ENCODE measurements at places on chromosomes 2 and 18.

DNA sequence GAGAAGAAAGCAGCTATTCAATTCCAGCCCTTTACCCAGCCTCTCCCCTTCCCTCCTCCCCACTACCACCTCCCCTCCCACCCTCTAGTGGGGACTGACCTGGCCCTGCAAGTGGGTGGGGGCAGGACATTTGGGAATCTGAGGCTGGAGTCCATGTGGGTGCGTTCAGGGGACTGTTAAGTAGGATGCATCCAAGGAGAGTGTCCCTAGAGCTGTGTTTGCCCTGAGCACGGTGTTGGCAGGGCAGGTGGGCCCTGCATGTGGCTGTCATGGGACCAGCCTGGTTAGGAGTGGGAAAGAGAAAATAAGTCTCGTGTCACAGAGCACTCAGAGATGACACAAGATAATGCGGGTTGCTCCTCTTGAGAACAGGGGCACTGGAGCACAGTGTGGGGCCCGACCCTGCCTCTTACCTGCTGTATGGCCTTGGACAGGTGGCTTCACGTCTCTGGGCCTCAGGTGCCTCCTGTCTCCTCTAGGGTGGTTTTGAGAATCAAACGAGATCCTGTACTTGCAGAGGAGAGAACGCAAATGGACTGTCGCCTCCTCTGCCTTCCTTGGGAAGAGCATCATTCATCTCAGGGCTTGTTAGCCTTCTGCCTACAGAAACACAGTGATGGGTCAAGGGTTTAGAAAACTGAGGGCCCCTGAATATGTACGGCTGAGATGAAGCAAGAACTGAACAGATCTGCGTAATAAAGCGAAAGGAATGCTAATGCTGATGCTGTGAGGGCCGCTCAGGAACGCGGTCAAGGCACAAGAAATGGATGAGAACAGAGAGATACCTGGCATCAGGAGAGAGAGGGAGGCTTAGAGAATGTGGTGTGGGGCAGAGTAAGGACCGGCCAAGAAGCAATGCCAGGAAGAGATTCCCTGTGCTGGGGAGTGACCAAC is 187.7 kb upstream of the HAAO start:
- no peak for DNase-seq

GRCh38 chr2:189519631-189520387 is 60.8 kb downstream of the SLC40A1 start:
- DNase-seq: no peak

- DNase-seq: no peak
These were observed 67.6 kb downstream of the FEZ2 start for GRCh38 chr2:36530178-36530982.

- no peak for DNase-seq
These were observed 627 bp downstream of the WIPF1 start for GRCh38 chr2:174597009-174597344.

DNA sequence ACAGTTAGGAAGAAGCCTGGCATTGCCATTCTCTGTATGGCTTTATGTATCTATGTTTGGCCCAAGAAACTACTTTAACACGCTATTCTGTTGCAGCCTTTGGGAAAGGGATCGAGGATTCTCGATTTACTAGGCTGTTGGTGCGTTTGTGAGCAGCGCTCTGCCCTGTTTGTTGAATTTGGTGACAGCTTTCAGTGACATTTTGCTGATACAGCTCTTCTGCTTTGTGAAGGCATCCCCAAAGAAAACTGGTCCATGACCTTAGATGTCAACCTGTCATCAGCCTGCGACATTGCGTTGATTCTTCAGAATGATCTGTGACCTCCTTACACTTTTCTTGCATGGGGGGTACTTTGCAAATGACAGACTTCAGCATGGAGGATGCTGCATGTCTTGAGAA is 431.5 kb downstream of the ARHGAP15 start:
- no peak for DNase-seq

DNA sequence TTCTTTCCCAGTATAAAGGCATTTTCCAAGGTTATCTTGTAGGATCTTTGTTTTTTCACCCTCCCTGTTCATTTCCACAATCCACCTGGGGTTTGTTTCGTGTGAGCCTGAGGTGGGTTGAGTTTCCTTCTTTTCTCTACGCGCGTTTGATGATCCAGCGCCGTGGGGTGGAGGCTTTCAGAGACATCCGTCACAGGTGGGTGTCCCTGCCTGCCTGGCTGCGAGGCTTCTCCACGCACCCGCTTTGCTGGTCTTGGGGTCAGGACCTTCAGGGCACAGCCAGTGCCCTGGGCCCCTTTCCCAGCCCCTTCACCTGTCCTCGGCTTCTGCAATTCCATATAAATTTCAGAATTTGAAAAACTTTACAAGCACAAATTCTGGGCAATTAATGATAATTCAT is 109.0 kb upstream of the ALKAL2 start:
- DNase-seq: no peak

DNA sequence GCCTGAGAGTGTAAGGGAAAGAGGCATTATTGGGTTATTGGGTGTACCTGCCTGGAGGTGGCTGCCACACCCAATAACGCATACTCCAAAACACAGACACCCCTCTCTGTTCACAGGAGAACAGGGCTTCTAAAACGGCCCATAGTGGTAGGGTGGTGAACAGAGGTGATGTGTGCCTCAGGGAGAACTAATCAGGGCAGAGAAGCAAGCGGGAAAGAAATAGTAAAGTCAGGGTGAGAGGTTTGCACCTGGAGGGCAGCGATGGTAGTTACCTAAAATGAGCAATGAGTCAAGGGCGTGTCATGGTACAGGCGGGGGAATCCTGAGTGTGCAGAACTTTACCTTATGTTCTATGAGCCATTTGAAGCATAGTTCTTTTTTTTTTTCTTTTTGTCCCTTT is 21.6 kb upstream of the VPS4B start:
- no peak for DNase-seq

GRCh38 chr2:167964650-167965413 is 282.6 kb downstream of the STK39 start:
- no peak for DNase-seq

GRCh38 chr2:161273038-161273760 is 35.0 kb upstream of the PSMD14 start:
- DNase-seq: no peak

- no peak for DNase-seq
These were observed 67.8 kb upstream of the MAP4K3 start for GRCh38 chr2:39504790-39505335.

GRCh38 chr2:226247289-226248275 is 552.0 kb downstream of the IRS1 start:
- DNase-seq: no peak

DNA sequence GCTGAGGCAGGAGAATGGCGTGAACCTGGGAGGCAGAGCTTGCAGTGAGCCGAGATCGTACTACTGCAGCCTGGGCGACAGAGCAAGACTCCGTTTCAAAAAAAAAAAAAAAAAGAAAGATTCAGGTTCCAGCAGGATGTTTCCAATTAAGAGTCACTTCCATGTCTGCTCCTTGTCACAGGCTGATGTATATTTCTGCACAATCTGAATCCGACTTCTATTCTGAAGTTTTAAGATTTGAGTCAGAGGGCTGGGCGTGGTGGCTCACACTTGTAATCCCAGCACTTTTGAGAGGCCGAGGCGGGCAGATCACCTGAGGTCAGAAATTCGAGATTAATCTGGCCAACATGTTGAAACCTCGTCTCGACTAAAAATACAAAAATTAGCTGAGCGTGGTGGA is 24.7 kb downstream of the SNRPD1 start:
- no peak for DNase-seq

DNA sequence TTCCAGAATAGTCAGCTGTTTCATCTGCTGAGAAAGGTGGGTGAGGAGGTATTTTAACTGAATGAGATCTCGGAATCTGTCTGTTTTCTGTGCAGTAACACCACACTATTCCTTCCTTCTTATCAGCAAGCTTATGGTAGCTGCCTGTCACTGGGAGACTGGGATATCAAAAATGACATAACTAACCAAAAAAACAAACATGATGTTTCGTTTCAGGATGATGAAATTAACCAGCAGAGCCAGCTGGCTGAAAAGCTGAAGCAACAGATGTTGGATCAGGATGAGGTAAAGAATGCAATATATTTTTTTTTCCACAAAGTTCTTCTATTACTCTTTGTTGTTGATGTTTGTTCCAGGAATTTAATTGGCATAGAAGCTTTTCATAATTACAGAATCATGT is 59.8 kb upstream of the LYPD6B start:
- no peak for DNase-seq

DNA sequence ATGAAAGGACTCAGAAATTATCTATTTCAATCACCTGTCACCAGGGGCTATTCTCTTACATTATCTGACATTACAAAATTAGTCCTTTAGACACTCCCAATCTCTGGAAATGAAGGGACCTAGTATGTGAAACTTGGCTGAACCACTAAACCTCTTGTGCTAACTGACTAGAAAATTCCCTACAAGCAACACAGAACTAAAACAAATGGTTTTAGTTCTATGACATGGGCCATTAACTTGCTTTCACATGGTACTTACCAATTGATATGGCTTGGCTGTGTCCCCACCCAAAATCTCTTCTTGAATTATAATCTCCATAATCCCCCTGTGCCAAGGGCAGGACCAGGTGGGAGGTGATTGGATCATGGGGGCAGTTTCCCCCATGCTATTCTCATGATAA is 16.6 kb downstream of the SERPINE2 start:
- DNase-seq: no peak

DNA sequence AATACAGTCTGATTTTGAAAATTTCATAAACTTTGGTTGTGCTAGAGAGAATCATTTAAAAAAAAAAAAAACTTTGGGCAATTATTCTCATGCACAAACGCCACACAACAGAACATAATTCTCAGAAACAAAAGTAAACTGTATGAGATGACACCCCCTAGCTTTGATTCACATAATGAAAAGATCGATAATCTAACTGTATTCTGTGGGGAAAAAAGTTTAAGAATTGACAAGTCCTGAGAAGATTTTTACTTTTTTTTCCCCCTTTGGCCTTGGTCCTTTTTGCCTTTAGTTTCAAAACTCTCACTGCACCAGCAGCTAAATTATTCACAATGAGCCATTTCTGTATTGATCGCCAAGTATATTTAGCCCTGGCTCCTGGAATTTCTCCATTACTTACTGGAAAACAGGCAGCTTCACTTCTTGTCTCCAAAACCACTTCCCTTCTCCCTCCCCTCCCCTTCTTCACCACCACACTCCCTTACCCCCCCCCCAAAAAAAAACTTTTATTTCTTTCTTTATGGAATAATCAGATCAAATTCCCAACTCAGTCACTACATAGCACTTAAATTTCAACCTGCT is 2.0 kb downstream of the IKZF2 start:
- no peak for DNase-seq

All from bone marrow (tissue), 2 donors.